BJ (cell line): ENCODE measurements at places on chromosomes 7 and 10. TPM values are rescaled to one million over a fixed set of nuclear protein-coding genes. Genes with fewer than 3 reads are reported as not detected.

PGAM1 gene
- 528 and 710 TPM in 2 replicates for polyA plus RNA-seq

NFE2L3 gene
- 2.6 and 6.5 TPM in 2 replicates for polyA plus RNA-seq

SYT15 gene
- 0.92 and 2.3 TPM in 2 replicates for polyA plus RNA-seq

FAM131B gene
- polyA plus RNA-seq: 2.0 and 2.9 TPM in 2 replicates

DRGX gene
- polyA plus RNA-seq: 0.04 and 0.06 TPM in 2 replicates

CUBN gene
- 0.39 TPM in 2 replicates for polyA plus RNA-seq

PVRIG gene
- not detected in 2 replicates for polyA plus RNA-seq

ATRNL1 gene
- 0.02 TPM in 1 of 2 replicates, not detected in the other for polyA plus RNA-seq

DNA sequence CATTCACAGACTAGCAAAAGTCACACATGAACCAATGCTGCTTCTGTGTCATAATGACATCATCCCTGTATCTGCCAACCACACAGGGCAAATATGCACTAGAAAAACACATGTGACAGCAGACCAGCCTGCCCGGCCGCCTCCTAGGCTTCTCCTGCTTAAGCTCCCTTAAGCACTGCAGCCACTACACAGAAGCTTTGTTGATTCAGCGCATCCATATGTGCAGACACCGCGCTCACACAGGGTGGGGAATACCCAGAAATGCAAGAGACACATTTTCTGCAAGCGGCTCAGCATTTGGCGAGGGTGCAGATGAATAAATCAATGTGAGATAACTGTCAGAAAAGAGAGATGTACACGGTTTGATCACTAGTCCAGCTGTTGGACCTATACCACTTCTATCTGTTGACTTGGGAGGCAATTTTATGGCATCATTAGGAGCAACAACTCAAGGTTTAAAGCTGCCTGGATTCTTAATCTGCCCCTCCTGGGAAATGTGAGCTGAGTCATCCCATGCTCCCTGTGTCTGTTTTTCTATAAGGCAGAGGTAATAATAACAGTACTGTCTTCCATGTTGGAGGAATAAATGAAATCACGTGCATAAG is 33.4 kb downstream of the CPXM2 start:
- no peak for DNase-seq

DNA sequence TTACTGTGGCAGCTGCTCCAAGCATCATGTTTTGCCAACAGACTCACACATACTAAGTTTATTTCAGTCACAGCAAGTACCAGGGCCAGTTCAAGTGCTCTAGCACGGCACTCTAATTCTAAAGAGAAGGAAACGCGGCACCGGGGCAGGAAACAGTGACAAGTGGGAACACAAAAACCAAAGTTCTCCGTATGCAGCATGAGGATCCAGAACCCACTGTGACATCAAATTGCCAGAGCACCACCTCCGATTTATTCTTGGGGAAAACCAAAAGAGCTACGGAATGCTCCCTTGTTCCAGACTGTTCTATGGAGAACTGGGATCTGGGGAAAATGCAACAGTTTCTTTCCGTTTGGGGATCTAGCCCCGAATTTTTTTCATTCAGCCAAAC is 448 bp upstream of the PTER start:
- no peak for DNase-seq

DNA sequence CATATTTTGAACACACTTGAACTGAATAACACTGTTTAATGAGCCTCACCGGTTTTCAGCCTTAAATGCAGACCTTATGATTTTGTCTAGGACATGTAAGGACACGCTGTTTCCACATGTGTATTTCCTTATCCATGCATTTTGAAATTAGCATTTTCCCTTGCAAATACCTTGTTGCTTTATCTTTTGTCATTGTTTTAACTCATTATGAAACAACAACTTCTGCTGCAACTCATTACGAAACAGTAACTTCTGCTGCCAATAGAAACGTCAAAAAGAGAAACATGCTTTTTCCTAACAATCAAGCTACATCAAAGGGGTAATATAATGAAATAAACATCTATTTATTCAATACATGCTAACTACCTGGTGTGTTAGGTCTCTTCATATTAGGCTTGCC is 322.0 kb downstream of the AGMO start:
- DNase-seq: no peak

DNA sequence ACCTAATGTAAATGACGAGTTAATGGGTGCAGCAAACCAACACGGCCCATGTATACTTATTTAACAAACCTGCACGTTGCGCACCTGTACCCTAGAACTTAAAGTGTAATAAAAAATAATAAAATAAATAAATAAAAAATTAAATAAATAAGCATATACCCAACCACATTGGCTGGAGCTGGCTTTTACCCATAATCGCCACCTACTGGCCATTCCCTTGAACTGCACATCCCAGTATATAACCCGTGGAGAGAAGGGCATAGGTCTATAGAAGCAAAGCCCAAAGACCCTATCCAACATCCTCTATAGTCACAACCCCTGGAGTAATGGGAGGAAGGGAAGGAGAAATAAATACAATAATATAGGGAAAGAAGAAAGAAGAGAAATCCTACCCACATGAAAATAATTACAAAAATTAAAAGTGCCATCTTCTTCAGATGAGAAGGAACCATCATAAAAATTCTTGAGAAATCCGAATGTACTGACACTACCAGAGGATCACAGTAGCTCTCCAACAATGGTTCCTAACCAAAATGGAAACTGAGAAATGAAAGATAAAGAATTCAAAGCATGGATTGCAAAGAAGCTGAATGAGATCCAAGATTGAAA is 65.6 kb downstream of the TWIST1 start:
- DNase-seq: no peak

DNA sequence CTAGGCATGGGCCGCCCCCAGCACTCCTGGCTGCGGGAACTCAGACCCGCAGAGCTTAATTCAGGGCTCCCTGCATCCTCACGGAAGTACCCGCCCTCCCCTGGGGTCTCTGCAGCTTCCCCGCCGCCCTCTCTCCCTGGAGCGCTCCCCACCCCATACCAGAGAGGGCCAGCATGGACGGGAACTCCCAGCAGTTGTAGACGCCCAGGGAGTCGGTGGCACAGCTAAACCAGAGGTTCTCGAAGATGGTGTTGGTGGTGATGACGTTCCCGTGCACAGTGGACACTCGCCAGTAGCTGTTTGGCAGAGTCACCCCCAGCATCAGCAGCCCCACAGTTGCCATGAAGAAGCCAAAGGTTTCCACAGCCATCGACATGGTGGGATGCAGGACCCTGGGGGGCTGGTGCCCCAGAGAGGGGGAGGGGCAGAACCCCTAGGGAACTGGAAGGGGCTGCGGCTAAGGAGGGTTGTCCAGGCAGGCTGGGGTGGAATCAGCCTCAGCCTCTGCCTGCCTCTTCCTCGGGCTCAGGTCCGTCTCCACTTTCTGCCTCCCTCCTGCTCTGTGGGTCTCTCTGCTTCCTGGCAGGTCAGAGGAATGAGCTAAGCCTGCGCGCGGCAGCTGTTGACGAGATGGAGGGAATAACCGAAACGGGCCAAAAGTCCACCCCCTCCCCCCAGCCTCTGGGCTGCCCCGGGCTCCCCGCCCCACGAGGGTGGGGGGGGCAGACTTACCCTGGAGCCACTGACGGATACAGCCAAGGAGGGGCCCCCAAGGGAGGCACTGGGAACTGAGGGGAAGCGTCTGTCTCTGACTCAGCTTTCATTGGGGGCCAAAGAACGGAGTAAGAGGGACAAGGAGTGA is at the start of gene CLDN15:
TSS of gene CLDN15 (minus strand) at position 597 of the 862 bp plus-strand sequence. CDS start at position 376, 221 bp downstream.
- DNase-seq: no peak

DNA sequence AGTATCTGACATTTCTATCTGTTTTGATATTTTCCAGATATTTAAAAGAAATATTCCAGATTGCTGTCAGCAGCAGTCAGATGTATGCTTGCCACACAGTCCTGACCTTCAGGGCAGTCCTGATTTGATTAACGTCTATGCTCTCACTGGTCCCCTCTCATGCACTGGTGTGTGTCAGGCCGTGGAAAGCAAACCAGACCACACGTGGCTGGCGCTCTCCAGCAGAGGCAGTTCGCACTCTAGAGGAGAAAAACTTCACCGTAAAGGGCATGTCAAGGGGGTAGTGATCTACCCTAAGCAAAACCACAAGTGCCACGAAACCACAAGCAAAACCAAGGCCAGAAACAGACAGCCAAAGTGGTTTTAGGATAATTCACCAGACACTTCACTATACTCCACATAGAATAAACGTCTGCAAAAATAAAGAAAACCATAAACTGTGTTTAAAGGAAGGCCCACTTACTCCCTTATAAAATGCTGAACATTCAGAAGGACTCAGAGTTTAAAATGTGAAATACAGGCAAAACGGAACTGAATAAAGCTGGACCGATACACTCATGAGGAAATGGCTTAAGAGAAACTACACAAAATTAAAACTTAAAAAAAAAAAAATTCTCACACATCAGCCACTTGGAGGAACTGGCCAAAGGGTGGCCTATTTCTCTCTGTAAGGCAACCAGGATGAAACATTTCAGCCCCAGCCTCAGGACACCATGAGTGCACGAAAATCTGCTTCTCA is 26.4 kb downstream of the PARP12 start:
- DNase-seq: no peak

- DNase-seq: no peak
Observed at GRCh38 chr7:68980011-68980410, 618.3 kb upstream of the AUTS2 start.

DNA sequence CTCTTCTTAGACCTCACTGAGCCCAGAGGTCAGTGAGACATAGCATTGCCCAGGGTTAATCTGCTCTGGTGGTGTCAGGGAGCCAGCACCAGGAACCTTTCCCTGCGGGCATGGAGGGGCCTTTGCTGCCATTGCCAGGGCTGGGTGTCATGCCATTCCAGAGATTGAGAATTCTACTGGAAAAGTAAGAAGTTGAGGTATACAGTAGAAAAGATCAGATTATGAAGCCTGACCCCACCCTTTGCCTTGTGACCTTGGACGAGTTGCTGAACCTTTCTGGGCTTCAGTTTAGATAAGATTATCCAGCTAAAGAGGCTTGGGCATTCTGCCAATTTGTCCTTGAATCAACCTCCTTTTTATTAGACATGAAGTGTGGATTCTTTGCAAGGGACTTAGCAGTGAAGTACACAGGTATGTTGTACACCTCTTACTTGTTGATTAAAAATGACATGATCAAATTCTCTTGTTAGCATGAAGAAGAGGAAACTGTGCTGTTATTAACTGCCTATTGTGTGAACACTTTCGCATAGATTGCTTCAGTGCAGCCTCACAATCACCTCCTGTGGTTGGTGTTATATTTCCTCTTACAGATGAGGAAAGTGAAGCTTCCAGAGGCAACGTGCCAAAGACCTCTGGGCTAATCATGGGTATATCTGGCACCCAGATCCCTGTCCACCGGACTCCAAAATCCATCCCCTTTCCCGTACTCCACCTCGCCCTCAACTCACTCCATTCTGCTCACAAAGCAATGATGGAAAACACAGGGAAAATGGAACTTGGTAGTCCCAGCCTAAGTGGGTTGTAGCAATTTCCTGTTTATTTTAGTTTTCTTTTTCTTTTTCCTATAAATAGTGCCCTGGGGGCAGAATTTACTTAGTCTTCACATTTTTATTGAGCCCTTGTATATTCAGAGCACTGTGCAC is 151.3 kb downstream of the CAMK1D start:
- no peak for DNase-seq

DNA sequence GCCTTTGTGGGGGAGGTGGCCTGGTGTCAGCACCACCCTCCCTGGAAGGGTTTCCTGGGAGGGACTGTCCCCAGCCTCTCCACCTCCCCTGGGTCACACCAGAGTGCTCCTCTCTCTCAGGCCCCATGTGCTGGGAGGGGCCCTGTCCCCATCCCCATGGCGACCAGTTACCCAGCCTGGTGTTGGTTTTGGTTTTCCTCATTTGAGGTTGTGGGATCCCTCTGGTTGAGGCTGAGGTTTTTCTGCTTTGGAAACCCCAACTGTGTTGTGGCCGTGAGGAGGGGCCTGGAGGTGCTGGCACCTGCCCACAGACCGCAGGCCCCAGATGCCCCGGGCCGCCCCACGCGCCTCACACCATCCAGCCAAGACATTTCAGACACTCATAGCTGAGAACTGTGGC is 106.3 kb downstream of the GRK5 start:
- no peak for DNase-seq

GRCh38 chr10:7409732-7410168 is 1.1 kb downstream of the SFMBT2 start:
- no peak for DNase-seq

- no peak for DNase-seq
Observed at GRCh38 chr7:151550656-151551286, 31.1 kb upstream of the RHEB start.

GRCh38 chr7:37344886-37345579 is 103.6 kb downstream of the ELMO1 start:
- no peak for DNase-seq

DNA sequence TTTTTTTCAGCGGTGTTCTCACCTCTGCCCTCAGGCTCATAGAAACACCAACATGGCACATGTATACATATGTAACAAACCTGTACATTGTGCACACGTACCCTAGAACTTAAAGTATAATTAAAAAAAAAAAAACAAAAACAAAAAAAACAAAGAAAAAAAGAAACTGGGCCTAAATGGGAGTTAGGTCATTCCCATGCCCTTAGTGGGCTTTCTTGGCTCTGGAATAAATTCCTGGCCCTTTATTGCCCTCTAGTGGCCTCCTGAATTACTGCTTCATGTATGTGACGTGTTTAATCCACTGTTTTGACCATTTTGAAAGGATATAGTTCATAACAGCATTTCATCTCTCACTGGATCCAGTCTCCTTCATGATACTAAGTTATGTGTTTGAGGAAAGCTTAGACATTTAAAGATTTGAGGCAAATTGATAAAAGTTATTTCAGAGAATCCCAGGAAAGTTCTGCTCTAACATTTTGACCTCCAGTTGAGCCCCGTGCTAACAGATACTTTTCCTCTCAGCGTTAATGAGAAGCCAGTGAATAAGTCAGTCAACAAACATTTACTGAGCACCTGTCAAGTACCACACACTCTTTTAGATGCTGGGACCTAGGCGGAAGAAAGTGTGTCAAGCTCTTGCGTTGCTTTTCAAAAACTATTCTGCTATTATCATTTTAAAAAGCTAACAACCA is 54.7 kb upstream of the SYPL1 start:
- no peak for DNase-seq

GRCh38 chr10:117178190-117178589 is 19.1 kb upstream of the KCNK18 start:
- DNase-seq: no peak

DNA sequence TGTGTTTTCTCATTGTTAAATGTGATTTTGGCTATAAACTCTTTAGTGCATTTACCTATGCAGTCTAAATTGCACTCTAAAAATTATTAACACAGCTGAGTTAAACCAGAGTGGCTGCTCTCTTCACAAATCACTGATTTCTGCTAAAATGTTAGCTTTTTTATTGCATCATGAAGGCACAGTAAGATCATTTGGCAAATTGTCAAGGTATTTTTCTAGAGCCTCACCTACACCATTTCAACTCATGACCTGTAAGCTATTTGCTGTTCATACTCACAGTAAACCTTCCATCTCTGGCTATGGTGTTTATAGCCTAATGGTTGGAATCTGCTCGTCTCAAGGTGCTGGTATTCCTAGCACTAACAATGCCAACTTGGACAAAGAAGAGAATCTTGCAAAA is 25.7 kb downstream of the NDUFB2 start:
- no peak for DNase-seq

- DNase-seq: no peak
Observed at GRCh38 chr10:96968682-96969423, 136.8 kb downstream of the LCOR start.

GRCh38 chr10:33858326-33858725 is 523.9 kb upstream of the NRP1 start:
- no peak for DNase-seq
